EH (cell line): ENCODE measurements at places on chromosomes 7 and 10.

- DNase-seq, result no peak
These were observed 135.0 kb downstream of the GRK5 start for GRCh38 chr10:119342335-119342734.

DNA sequence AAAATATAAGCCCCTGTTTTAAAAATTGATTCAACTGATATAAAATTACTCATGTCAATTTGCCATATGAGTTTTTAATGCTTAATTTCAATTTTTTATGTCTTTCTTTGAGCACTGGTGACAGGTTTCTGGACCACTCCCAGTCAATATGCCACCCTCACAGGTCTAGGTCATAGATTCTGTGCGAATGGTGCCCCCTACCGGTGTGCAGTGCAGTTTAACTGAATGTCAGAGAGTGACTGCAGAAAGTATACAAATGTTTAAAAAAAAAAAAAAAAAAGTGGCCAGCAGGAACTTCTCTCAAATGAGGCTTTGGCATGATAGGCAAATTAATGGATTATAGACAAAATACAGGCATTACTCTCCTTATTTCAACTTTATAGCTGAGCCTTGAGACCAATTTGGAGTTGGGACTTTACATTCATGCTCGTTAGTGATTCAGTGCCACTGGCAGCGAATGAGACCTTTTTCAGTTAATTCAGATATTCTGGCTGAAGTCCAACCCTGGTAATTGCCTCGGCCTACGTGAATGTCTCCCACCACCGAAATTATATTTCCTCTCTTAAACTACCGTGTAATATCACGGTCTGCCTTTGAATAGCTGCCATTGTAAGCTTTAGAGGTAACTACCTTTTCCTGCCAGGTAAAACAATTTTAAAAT is 427.6 kb downstream of the PHTF2 start:
- peak; percentile 62 for DNase-seq

DNA sequence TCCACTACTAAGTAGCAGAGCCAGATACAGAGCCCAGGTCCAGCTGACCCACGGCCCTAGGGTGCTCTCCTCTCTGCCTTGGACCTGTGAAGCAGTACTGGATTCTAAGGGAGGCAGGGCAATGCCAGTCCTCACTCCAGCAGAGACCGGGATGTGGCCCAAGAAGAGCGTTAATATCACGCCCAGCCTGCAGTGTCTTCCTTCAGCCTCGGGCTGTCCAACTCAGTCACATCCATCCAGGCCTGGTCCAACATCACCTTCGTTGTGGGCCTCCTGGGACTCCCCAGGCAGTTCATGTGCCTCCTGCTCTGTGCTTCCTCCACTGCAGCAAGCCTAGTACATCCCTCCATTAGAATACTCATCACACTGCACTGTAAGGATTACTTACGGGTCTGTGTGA is 114.5 kb downstream of the GRID1 start:
- no peak for DNase-seq

DNA sequence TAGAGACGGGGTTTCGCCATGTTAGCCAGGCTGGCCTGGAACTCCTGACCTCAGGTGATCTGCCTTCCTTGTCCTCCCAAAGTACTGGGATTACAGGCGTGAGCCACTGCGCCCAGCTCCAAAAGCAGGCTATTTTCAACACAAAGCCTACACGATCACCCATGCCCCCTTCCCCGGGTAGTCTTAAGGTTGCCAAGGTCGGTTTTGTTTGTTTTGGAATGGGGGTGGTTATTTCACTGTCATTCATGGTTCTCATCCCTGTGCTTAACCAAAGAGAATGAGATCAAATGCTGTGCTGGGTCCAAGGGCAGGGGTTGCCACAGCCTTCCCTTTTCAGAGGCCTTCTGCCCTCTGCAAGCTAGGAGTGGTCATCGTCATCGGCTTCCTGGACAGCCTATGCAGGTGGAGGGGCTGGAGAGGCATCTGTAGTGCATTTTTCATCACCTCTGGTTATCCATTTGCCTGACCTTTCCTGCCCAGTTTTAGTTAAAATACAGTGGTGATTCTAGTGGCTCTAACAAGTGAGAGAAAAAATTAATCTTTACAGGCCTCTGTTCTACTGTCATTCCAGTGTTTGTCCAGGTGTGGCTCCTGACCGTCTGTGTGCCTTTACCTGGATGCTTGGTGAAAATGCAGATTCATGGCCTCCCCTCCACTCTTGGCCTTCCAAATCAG is 11.4 kb downstream of the BLVRA start:
- no peak for DNase-seq

DNA sequence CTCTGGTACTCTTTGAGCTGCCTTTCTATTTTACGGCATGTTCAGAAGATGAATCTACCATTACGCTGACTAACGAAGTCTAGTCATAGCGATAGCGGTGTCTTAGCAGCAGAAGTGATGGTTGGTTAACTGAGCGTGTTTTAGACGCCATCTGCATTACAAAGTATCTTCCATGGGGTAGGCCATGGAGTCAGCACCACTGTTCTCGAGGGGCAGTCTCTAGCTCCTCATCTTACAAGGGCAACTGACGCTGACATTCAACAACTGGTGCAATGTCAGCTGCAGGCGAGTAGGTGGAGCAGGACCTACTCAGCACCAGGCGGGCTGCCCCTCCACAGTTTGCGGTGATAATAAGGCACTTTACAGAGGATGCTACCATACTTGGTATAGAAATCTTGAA is 88.7 kb downstream of the ADARB2 start:
- DNase-seq, result no peak

- DNase-seq, result no peak
These were observed 374.7 kb upstream of the VWC2 start for GRCh38 chr7:49398746-49399145.

- DNase-seq, result no peak
These were observed 98.3 kb downstream of the TRRAP start for GRCh38 chr7:98976396-98977185.

- no peak for DNase-seq
These were observed 142.3 kb upstream of the BET1 start for GRCh38 chr7:94146408-94146807.

- DNase-seq, result peak; percentile 94
These were observed 63.9 kb downstream of the STK17A start for GRCh38 chr7:43646603-43647338.

- DNase-seq, result peak; percentile 6
These were observed 174.4 kb downstream of the CREB5 start for GRCh38 chr7:28586736-28587135.

- no peak for DNase-seq
These were observed 15.6 kb downstream of the ASB13 start for GRCh38 chr10:5650664-5651387.

- no peak for DNase-seq
These were observed 2.7 kb upstream of the FRAT2 start for GRCh38 chr10:97336942-97337831.

DNA sequence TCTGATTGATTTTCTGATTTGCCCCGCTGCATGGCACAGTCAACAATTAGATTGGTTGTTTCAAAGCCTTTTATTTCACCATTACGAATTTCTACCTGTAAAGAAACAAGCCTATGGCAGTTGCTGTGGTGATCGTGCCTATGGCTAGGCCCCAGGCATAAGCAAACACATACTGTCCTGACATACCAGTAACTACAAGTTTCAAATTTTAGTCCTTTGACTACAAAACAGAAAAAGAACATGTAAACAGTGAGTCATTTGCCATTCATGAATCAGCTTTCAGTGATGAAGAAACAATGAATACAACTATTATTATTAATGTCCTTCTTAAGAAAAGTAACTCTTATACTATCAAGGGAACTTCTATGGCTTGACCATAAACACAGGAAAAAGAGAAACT is 168.0 kb upstream of the LRRN3 start:
- peak; percentile 80 for DNase-seq

DNA sequence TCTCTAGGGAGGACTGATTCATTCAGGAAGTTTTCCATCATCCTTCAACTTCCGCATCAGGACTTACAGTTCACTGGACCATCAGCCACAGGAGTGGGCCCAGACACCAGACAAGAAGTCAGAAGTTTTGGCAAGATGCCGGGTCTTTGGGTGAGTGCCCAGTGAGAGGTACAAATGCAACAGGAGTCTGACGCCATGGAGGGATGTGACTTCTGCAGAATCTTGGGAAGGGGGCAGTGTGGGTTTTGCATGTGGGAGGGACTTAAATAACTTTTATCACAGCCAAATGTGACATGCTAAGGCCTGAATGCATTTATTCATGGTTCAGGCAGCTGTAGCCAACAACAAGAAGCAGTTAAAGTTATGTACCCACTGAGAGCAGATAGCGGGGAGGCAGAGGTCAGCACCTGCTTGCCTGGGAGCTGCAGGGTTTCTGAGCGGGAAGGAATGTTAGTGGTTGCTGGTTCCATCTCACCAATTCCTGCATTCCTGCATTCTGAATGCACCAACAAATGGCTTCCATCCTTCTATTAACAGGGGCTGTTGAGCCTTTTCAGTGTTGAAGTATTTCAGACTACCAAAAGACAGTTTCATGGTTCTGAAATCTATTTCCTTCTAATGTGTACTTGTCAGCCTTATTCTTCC is 375.2 kb downstream of the PAXIP1 start:
- no peak for DNase-seq

DNA sequence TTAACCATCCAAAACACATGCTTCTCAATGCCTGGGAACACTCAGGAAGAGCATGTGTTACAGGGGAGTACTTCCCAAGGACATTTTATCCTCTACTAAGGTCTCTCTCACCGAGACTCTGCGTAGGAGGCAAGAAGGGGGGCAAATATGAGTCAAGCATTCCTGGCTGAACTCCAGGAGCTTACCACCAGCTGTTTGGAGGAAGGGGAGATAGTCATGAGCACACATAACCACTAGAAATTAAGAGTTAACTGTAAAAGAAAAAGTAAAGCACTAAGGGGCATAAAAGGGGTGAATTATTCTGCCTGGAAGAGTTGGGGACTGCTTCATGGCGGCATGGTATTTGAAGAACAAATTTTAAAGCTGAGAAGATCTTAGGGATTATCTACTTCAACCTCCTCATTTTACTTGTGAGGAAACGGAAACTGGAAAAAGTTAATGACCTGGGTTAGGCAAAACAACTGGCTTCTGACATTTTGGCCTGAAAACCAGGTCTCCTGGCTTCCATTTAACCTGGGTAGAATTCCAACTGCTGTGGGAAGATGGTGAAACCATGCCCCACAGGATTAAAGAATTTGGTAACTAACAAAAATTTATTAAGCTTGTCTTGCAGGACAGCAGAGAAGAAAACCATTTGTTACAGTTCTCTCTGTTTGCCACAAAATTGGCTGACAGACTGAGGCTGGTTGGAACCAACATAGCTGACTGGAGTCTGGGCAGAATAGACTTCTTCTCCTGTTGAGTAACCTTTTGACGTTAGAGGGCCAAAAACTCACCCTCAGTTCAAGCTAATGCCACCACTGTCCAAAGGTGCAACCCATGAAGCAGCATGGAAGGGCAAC is 85.5 kb downstream of the SLC25A13 start:
- peak; percentile 77 for DNase-seq

DNA sequence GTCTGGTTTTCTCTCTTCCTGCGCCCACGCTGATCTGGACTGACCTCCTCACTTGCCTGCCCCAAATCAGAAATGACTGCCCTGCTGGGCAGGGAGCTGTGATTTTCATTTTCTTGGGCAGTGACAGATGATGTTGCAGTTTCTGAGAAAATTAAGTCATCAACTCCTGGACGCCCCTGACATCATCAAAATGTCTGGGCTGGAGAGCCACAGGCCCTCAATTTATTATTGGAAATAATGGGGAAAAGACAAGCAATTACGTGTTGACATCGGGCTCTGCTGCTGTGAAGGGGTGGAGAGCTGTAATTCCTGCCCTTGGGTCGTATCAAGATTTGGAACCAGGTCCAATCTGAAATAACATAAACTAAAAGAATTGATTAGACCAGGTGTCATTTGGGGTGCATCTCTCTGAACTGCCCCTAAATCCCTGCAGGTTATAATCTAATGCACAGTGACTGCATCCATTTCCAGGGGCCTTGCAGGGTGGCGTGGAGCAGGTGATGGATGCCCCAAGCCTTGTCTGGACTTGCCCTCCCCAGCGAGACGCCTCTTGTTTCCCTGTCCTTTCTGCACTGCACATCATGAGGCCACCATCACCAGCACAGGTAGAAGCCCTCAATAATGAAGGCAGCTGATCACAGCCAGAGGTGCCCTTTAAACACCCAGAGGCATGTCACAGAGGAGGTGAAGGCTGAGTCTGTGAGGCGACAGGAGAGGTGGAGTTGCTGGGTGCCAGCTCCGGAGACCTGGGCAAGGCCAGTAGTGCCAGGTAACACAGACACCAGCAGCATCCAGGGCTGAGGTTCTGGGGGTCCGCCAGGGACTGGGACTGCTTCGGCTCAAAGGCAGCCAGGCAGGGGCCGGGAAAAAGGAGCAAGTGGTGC is 98.7 kb downstream of the HTR5A start:
- no peak for DNase-seq

DNA sequence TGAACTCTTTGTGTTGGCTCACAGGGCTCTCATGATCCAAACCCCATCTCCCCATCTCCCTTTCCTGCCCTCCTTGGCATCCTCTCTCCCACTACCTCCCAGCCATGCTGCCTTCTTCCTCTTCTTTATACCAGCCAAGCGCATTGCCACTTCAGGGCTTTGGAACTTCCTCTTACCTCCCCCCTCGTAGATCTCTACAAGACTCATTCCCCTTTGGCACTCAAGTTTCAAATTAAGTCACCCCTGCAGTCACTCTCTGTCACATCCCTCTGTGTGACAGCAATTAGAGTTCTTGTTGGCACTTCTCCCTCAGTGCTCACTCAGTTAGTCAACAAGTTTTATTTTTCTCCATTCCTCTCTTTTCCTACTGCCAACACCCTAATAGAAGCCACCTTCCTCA is 20.8 kb upstream of the NRP1 start:
- DNase-seq, result peak; percentile 26

- peak; percentile 64 for DNase-seq
These were observed 6.3 kb downstream of the NAT16 start for GRCh38 chr7:101173752-101174244.

DNA sequence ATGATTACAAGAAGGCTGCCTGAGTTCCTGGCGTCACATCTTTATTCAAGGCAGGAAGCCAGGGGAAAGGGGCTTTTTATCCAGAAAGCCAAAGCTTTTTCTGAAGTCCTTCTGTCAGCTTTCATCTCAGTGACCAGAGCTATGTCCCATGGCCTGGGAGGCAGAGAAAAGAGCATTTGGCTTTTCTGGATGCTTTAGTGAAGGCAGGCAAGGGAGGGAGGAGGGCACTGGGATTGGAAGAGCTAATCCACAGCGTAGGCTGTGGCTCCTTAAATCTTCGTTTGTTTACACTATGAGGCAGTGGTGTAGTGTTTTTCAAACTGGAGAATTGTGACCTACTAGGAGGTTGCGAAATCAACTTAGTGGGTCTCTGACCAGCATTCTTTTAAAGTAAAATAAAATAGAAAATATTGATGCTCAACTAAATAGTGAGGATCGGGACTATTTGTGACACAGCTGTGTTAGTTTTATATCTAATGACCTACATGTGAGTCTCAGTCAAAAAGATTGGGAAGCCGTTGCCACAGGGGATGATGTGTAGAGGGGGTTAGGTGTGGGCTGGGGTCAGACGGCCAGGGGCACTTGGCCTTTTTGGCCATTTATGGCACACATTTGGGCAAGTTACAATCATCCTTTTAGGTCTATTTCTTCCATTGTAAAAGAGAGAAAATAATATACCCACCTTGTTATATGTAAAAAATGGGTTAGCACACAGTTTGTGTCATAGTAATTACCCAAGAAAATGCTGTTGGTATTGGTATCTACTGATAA is 14.1 kb downstream of the CRYGN start:
- peak; percentile 80 for DNase-seq
